CD14-positive monocyte (primary cell): ENCODE measurements at places on chromosomes 12 and 14.

DNA sequence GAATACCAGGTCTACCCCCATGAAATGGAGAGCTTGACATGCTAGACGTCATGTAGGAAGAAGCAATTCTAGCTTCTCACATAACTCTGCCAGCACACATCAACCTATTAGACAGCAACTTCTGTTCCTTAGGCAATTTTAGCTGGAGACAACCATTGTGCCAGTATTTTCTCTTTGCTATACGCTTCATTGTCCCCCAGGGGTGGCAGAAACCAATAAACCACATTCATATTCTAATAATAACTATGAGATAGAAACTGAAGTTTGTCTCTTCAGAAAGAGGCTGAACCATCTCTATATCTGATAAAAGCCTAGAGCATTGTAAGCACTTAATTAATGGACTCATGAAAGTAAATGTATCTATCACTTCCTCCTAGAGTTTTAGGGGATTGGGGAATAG lies 278.6 kb downstream of the FOXG1 start:
- no peaks in the 10 kb centered on the region for H3K36me3 ChIP-seq
- no peaks in the 10 kb centered on the region for H3K4me1 ChIP-seq
- no peaks in the 10 kb centered on the region for H3K27me3 ChIP-seq
- no peak overlapping the region for H3K27ac ChIP-seq
- no peak overlapping the region for H3K4me3 ChIP-seq

DNA sequence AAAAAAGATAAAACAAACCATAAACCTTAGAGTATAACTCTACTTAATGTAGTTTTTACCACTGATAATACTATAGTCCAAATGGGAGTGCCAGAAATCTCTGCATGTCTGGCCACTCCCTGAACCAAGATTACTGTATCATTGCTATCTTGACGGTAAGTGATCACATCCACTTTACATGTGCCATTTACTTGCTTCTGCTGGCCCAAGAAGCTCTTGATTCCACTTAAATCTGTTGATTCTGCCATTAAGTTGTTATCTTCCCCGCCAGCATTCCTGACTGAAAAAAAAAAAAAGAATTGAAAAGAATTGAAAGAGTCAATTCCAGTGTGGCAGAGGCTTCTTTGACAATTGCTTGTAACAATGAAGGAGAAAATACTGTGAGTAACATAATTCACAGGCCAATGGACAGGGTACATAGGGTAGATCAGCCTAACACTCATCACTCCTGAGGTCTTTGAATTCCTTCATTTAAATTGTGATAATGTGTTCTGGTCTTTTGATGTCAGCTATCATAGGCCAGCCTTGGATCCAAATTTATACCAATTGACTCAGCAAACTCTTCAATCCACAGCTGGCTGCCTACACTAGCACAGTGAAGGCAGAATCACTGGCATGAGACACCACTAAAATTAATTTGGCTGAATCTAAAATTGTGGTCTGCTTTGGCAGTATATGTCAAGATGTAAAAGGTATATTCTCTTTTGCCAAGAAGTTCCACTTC lies 665.2 kb upstream of the FLRT2 start:
- no peaks in the 10 kb centered on the region for H3K36me3 ChIP-seq
- H3K27ac ChIP-seq = no peak overlapping the region
- no peak for DNase-seq

DNA sequence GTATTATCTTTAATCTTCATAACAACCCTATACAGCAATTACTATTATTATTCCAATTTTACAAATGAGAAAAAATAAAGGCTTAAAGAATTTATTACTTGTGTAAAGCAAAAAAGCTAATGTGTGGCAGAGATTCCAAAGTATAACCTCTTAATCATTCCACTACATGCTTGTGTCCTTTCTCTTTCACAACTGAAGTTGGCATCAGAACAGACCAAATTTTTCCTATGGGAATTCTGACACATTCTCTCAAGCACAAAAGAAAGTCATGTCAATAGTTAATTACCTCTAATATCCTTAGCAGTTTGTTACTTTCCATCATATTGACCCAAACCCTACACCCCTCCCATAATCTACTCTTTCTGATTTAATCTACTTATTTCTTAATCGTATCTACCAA lies 86.7 kb downstream of the BCL2L14 start:
- no peaks in the 10 kb centered on the region for H3K36me3 ChIP-seq
- H3K4me3 ChIP-seq = no peak overlapping the region
- no peak overlapping the region for H3K27ac ChIP-seq
- no peaks in the 10 kb centered on the region for H3K27me3 ChIP-seq

DNA sequence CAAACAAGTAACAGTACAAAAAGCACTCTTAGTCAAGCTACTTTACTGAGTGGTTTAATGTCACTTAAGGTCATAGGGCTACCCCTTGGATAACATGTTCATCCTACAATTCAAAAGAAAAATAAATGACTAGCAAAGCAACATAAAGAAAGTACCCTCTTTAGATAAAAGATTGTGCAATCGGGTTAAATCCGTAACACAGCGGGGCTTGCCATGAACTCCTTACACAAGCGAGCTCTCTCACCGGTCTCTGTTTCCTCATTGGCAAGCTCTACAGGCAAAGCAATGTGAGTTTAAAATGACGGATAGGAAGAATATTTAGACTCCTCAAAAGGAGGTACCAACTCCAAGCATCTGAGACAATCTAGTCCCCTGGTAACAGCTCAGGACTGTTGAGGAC lies 140.6 kb downstream of the EGLN3 start:
- no peaks in the 10 kb centered on the region for H3K4me1 ChIP-seq
- H3K27me3 ChIP-seq = no peaks in the 10 kb centered on the region
- H3K36me3 ChIP-seq = no peaks in the 10 kb centered on the region

DNA sequence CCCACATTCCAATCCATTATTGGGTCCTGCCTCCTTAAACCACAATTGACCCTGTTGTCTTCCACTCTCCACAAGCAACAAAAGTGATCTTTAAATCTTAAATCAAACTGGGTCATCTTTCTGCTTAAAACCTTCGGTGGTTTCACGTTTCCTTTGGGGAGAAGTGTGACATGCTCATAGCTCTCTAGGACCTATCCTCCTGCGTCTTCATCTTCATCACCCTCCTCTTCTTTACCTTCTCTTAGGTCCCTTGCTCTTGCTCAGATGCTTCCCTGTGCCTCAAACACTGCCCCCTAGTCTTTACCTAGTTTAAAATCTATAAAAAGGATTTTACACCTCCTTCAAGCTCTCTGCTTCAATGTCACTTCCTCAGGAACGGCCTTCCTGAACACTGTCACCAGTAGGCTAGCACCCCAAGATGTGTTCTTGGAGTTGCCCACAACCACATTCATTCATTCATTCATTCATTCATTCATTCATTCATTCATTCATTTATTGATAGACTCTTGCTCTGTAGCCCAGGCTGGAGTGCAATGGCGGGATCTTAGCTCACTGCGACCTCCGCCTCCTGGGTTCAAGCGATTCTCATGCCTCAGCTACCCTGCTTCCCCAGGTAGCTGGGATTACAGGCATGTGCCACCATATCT lies 46.8 kb downstream of the GALNT4 start:
- H3K4me3 ChIP-seq = no peak overlapping the region
- no peaks in the 10 kb centered on the region for H3K36me3 ChIP-seq
- peaks cover 5% of the 10 kb centered on the region for H3K4me1 ChIP-seq
- no peak for DNase-seq

DNA sequence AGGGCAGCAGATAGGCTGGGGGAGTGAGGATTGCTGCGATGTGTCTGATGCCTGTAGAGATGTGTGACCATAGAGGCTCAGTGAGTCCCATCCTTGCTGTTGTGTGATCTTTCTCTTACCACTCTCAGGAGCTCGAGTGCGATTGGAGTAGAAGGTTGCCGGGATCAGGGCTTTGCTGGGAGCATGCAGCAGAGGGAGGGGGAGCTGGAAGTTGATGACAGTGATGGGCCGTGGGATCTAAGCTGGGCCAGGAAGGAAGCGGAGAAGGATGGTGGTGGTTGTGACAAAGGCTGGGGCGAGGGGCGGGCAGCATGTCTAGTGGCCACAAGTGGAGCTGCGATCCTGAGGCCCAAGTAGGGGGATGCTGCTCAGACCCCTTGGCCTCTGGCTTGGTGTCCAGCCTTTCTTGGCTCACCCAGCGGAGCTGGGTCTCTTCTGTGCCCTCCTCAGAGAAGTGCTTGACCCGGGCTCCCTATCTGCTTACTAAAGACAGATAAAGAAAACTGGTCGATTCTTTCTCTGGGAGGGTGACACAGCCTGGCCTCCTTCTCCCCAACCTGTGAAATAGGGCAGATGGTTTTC lies 66.2 kb downstream of the PRMT8 start:
- no peak for DNase-seq
- H3K4me3 ChIP-seq = no peak overlapping the region
- H3K27me3 ChIP-seq = no peaks in the 10 kb centered on the region
- no peaks in the 10 kb centered on the region for H3K36me3 ChIP-seq
- no peaks in the 10 kb centered on the region for H3K4me1 ChIP-seq

- H3K4me1 ChIP-seq = no peaks in the 10 kb centered on the region
- H3K27ac ChIP-seq = no peak overlapping the region
- H3K27me3 ChIP-seq = no peaks in the 10 kb centered on the region
- H3K36me3 ChIP-seq = no peaks in the 10 kb centered on the region
- H3K4me3 ChIP-seq = no peak overlapping the region
- no peak for DNase-seq
Observed at GRCh38 chr12:125178222-125178621, 113.0 kb downstream of the AACS start.

DNA sequence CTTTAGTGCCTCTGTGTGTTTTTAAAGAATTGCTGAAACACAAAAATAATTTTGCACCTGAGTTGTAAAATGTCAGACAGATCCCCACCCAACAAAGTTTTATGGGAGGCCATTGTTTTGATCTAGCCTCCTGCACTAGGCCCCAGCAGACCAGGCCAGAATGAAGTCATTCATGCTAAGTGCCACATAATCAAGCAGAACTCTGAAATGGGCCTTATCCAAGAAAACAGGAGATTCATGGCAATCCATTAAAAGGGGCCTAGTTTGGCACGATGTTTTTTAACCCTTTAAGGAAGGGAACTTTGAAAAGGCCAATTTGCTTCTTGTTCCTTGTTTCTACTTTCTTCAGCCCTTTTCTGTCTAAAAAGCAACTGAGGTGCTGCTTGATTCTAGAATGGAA lies 260.9 kb downstream of the ITPR2 start:
- no peak overlapping the region for H3K4me3 ChIP-seq
- no peak overlapping the region for H3K27ac ChIP-seq
- H3K27me3 ChIP-seq = no peaks in the 10 kb centered on the region
- peaks cover 8% of the 10 kb centered on the region for H3K4me1 ChIP-seq
- DNase-seq = no peak

DNA sequence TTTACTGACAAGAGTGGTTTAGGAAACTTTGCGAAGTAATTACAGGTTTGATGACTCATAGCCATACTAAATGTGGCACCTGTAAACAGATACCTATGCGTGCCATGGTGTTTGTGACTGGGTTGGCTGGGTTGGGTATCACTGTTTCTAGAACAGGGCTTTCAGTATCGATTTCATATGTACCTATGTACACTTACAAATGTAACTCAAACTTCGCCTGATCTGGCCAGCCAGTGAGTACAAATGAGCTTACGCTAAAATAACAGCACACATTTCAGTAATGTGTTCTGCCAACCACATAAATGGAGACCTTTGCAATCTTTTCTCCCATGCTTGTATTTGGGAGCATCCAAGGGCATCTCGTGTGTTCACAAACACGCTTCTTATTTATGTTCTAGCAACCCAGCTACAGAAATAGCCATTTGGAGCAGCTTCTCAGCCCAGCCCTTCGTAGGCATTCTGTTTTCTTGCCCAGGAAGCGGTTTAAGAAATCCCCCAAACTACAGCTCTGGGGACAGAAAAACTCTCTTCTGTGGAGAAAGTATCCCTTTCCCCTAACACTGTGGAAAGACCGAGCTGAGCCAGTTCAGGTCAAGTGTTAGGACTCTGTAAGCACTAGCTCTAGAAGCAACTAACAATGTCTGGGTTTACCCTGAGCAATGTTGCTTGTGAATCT lies 42.3 kb upstream of the MDM1 start:
- H3K36me3 ChIP-seq = no peaks in the 10 kb centered on the region
- no peak for DNase-seq
- H3K4me3 ChIP-seq = no peak overlapping the region
- H3K4me1 ChIP-seq = peaks cover 73% of the 10 kb centered on the region
- H3K27ac ChIP-seq = peak overlapping the region; percentile 71

DNA sequence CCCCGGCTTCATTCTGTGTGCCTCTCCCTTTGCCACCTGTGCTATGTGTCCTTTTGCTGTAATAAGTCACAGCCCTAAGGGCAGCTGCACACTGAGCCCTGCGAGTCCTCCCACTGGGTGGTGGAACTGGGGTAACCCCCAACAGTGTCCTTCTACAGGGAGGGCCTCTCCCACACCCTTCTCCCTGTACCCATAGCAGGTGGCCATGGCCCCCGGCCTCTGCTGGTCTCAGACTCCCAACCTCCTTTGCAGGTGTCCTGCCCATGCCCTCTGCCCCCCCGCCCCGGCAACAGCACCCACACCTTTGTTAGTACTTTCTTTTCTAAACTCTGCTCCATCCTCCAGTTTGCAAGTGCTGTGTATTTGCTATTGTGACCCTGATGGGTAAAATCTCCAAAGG lies 171.8 kb downstream of the PIWIL1 start:
- no peak overlapping the region for H3K4me3 ChIP-seq
- no peaks in the 10 kb centered on the region for H3K4me1 ChIP-seq
- no peaks in the 10 kb centered on the region for H3K27me3 ChIP-seq
- no peaks in the 10 kb centered on the region for H3K36me3 ChIP-seq
- DNase-seq = no peak

DNA sequence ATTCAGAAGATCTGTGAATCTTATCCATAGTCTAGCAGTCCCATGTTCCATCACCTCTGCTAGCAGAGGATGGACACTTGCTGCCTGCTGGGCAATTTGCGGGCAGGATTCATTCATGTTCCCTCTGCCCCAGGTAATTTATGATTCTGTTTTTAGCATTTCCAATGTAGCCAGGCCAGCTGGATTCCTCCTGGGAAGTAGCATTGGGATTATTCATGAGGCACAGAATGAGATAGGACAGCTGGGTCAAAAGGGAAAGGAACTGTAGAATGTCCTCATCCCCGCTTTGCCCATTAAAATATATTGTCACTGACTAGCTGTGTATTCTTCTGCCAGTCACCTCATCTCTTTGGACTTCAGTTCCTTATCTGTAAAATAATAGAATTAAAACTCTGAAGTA lies 68.7 kb downstream of the SLC35F4 start:
- no peaks in the 10 kb centered on the region for H3K4me1 ChIP-seq
- no peak overlapping the region for H3K27ac ChIP-seq

- H3K4me3 ChIP-seq = no peak overlapping the region
- no peaks in the 10 kb centered on the region for H3K36me3 ChIP-seq
- no peak overlapping the region for H3K27ac ChIP-seq
- H3K27me3 ChIP-seq = no peaks in the 10 kb centered on the region
- H3K4me1 ChIP-seq = no peaks in the 10 kb centered on the region
Observed at GRCh38 chr14:84988357-84988756, 541.6 kb upstream of the FLRT2 start.

DNA sequence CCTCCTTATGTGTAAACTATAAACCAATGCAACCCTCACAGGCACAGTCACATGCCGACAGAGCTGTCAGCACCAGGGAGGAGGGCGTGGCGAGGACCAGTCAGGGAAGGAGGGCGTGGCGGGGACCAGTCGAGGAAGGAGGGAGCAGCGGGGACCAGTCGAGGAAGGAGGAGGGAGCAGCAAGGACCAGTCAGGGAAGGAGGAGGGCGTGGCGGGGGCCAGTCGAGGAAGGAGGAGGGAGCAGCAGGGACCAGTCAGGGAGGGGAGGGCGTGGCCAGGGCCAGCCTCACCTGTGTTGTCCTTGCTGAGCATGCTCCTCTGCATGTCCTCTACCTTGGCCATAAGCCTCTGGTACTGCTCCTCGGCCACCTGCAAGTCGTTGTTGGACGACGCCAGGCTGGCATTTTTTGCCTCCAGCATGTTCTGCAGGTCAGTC lies 24.2 kb downstream of the GOLGA3 start:
- H3K4me3 ChIP-seq = no peak overlapping the region
- no peaks in the 10 kb centered on the region for H3K27me3 ChIP-seq
- no peaks in the 10 kb centered on the region for H3K4me1 ChIP-seq
- H3K36me3 ChIP-seq = peaks cover 81% of the 10 kb centered on the region
